Posterior vena cava (tissue), 2 donors: ENCODE measurements at places on chromosomes 3 and 15. TPM values are rescaled to one million over a fixed set of nuclear protein-coding genes. Genes with fewer than 3 reads are reported as not detected.

The C3orf70 gene
- total RNA-seq, result 46.1 TPM

The KIF15 gene
- total RNA-seq, result 0.19 TPM

The ROPN1 gene
- not detected for total RNA-seq

The GP9 gene
- 0.48 TPM for total RNA-seq

The SNX33 gene
- 30.9 TPM for total RNA-seq

The SH2D7 gene
- not detected for total RNA-seq

The TP63 gene
- total RNA-seq, result 0.46 TPM

The SLC15A2 gene
- total RNA-seq, result 2.0 TPM

The SLC12A8 gene
- total RNA-seq, result 0.67 TPM

The RBSN gene
- total RNA-seq, result 30.3 TPM

- DNase-seq, result no peak
These were observed 1227.6 kb upstream of the EPHA6 start for GRCh38 chr3:95586754-95587153.

GRCh38 chr3:51709675-51710074 is 2.8 kb downstream of the GRM2 start:
- no peak for DNase-seq

- DNase-seq, result no peak
These were observed 8.1 kb downstream of the MYNN start for GRCh38 chr3:169781209-169781855.

DNA sequence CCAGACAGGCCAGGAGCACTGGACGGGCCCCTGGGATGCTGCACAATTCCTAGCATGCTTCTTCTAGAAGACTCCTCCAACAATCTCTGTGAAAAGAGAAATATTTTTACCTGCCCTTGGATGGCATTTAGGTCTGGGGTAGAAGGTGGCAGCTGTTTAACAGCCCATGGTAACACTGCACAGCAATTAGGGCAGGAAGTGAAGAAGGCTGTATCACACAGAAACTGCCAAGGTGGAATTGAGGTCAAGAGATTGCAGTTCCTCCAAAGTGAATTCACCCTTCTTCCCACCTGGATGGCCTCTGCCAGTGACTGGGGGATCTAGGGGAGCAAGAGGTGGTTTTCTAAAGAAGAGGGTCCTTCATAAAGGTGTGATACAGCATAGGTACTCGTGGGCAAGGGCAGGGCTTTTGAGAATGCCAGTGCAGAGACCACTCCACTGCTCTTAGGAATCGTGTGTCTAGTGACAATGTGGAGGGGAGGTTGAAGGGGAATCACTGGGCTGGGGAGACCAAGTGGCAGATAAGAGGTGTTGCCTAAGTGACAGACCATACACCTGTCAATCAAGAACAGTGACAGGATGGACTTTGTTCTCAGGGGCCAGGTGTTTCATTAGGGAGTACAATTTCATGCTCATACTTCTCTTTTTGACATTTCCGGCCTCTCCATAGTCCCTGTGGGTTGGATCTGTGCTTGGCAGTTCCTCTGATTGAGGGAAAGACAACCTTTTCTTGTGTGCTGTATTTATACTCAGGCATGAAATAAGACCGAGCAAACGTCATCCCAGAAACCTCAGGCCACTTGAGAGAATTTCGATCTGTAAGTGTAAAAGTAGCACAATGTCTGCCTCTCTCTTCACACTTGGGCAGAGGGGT is 83.5 kb upstream of the BCL6 start:
- DNase-seq, result no peak

- DNase-seq, result no peak
These were observed 28.3 kb upstream of the CRYBG3 start for GRCh38 chr3:97793420-97794019.

- no peak for DNase-seq
These were observed 36.1 kb downstream of the AP3S2 start for GRCh38 chr15:89857673-89858072.

DNA sequence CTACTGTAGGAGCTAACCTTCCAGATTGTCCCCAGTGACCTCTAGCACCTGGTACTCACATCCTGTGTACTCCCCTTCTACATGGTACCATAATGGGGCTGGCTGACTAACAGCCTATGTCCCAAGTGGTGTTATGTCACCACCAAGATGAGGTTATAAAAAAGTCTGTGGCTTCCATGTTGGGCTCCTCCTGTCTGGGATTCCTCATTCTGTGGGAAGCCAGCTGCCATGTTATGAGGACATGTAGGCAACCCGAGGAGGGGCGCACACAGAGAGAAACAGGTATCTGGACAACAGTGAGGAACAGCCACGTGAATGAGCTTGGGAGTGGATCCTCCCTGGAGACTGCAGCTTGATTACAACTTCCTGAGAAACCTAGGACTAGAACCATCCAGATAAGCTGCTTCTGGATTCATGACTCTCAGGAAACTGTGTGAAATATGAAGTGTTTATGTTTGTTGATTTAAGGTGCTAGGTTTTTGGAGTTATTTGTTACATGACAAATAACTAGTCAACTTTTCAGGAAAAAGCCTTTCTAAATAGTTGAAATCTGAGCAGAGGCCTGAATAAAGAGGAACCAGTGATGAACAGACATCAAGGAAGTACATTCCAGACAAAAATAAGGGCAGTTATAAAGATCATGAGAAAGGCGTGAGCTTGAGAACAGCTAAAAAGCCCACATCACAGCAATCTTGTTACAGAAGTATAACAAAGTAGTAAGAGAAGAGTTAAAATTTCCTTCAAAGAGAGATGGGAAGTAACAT is 21.7 kb downstream of the GOLIM4 start:
- no peak for DNase-seq

DNA sequence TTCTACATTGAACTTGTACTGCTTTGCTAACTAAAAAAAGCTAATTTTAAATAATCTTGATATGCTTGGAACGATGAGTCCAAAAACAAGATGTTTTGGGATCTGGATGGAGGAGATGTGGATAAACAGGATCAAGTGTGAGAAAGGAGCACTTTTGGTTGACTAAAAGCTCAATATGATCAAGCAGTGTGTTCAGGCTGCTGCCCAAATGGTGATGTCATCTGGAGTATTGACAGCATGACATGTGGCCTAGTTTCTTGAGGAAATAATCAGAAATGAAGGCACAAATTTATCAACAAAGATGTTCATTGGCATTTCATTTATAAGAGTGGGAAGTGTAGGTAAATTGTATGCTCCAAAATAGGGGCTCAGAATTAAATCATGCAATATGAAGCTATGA is 161.2 kb downstream of the SOX2 start:
- DNase-seq, result no peak

- DNase-seq, result no peak
These were observed 2.8 kb upstream of the CLRN1 start for GRCh38 chr3:150975086-150975991.
